SJCRH30 (cell line): ENCODE measurements at places on chromosomes 2 and 18. TPM values are rescaled to one million over a fixed set of nuclear protein-coding genes. Genes with fewer than 3 reads are reported as not detected.

GRCh38 chr2:106953779-106954178 lies 67.8 kb upstream of the ST6GAL2 start:
- no peak for DNase-seq

DNA sequence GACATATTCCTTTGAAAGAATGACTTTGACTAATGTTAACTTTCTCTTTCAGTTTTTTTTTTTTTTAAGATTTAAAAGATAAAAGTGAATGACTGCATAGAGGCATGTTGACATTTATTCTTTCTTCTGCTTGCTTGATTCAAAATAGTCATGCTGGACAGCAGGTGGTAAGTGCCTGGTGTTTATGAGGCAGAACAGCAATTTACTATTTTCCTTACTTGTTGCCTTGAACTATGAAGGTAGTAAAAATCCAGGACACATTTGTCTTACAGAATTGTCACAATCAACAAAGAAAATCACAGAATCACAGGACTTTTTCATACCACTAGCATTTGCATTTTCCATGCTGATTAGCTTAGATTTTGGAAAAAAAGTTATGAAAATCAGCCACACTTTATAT lies 388.3 kb downstream of the CTNNA2 start:
- no peak for DNase-seq

- no peak for DNase-seq
Observed at GRCh38 chr18:65610939-65611338, 139.9 kb upstream of the CDH7 start.

DNA sequence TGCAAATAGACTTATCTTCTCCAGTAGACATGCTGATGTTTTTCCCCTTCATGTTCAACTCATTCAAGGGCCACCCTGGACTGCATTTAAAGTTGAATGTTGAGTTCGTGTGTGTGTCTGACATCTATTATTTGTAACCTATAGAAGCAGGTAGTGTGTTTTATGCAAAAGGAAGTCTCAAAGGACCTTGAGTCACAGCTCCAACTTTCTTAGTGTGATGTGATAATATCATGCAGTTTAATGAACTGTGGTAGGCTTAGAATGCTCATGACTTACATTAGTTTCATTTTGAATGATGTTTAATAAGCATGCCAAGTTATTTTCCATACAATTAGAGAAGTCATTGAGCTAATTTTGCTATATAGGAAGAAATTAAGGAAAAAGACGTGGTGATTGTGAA lies 67.9 kb downstream of the CERS6 start:
- no peak for DNase-seq

DNA sequence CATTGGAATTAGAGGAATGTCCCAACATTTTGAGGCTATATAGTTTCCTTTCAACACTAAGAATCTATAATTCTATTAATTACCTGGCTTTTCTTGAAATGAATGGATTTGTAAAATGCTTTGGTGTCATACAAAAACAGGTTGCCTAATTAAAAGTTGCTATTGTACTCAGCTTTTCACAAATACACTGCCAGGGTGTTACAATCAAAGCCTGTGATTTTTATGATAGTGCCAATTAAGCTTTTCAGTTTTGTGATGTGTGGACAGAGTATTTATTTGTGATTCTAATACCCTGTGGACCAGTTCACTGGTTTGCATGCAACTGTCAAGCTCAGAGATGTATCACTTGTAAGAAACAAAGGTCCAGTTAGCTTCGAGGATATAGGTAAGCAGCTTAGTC lies 71.8 kb downstream of the NAB1 start:
- no peak for DNase-seq

- DNase-seq, result no peak
Observed at GRCh38 chr2:159076241-159076640, 107.8 kb downstream of the TANC1 start.

- DNase-seq, result no peak
Observed at GRCh38 chr2:99811544-99811943, 321.7 kb upstream of the REV1 start.

DNA sequence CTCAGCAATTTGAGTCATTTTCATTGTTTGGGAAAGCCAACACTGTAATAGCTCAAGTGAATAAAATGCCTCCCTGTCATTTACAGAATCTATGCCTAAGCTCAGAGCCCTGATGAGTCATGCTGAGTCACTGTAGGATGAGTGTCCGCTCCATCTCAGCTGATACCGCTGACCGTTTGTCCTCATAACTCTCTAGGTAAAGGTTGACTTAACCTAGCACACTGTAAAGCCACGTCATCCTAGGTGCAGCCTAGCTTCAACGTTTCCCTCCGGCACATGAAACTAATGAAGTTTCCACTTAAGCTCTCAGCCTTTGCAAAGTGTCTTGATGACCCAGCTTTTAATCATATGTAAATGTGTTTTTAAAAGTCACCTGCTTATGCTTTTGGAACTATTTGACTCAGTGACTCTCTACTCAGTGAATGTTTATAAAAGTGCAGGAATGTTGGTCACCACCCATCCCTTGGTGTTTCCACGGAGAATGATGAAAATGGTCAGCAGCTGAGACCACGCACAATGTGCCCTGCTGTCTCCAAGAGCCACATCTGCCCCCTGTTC lies 154.0 kb downstream of the PMAIP1 start:
- peak; percentile 4 for DNase-seq

- DNase-seq, result no peak
Observed at GRCh38 chr18:54035927-54036326, 188.5 kb downstream of the MBD2 start.

DNA sequence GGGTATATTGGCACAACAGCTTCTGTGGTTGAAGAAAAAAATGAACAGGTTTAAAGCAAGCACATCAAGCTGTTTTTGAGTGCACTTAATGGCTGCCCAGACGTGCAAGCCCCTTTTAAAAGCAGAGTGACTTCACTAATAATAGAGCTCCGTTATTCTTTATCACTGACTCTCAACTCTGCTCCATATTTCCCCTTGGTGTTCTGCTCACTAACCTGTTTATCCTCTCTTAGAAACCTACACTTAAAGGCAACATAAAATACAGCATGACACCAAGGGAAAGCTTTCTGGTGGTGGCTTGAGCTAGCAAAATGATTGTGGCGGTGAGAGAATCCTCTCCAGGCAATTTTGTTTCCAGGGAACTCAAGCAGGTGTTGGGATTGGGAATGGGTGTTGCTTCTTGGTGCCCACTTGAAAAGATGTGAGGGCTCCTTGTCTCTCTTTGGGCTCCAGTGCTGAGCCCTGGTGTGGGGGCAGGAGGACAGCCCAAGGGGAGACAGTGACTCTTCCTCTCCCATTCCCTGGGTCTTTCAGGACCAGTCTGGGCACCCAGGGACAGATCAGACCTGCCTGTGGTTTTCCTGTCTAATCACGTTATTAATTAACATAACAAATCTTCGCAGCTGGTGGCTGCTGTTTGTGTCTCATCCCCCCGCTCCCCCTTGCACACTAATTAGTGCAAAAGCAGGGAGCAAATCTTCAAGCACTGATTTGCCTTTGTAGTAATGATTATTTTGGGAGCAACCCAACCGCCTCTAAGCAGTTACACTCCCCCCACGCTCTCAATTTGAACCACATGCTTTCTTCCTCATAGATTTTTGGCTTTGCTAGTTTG lies 289.4 kb upstream of the CXCR4 start:
- no peak for DNase-seq

DNA sequence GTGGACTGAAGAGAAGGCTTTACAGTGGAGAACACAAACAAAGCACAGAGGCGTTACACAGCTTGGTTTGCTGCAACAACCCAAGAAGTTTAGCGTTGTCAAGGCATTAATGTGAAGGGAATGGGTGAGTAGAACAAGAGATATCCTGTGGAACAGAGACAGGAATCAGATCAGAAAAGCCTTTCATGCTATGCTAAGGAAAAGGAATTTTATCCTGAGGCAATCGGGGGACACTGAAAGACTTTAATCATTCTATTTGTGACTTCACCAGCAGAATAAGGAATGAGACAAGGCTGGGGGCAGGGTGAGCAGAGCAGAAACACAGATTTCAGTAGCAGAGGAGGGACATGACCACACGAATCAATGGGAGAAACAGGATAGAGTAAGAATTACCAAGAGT lies 600.7 kb downstream of the IRS1 start:
- no peak for DNase-seq

- DNase-seq, result peak; percentile 55
Observed at GRCh38 chr2:73063909-73064875, 7.3 kb downstream of the SFXN5 start.

DNA sequence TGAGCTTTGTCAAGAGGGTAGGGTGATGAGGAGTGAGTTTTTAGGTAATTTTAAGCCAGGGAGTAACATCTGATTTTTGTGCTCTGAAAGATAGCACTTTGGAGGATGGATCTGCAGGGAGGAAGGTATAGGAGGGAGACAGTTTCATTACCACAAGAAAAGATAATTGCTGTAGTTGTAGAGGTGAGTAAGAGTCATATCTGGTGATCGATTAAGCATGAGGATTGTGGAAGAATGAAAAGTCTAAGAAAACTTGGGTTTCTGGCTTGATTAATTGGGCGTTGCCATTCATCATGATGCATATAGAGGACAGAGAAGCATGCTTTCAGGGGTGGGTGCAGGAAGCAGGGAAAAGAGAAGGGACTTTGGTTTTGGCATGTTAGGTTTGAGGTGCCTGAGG lies 18.5 kb downstream of the KCMF1 start:
- DNase-seq, result no peak

- no peak for DNase-seq
Observed at GRCh38 chr2:105631011-105631410, 113.7 kb upstream of the NCK2 start.

GRCh38 chr2:239399921-239400595 lies 762 bp downstream of the HDAC4 start:
- DNase-seq, result peak; percentile 25

DNA sequence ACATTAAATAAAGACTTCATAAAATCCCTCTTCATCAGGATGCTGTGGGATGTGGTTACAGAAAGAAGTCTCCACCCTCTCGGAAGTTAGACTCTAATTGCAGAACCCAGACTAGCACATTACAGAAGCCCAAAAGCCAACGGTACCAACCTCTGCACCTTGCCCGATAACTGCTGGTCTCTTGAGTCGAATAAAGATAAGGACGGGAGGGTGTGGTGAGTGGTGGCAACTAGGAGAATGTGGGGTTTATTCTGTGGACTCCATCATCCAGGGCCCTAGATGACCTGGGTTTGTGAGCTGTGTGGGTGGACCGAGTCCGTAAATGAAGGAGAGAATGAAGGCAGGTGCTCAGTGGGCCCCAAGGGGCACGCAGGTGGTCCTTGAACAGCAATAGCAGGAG lies 462.8 kb upstream of the ID2 start:
- no peak for DNase-seq

DNA sequence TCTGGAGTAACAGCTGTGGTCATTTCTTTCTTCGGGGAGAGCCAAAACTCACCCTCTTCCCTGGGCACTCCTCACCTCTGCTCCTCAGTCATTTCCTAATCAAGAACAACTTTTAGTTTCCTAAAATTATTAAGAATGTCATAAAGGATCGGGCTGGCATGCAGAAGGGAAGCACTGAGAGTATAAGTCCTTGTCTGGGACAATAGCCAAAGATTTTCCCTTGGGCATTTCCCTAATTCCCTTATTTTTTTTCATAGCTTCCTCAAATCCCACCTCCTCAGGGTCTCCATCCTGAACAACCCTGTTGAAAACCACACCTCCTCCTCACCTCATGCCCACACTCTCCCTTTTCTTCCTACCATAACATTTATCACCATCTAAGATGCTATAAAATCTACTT lies 115.0 kb downstream of the MREG start:
- DNase-seq, result no peak

- DNase-seq, result peak; percentile 61
Observed at GRCh38 chr2:174840436-174840835, 76.2 kb upstream of the CHRNA1 start.

DNA sequence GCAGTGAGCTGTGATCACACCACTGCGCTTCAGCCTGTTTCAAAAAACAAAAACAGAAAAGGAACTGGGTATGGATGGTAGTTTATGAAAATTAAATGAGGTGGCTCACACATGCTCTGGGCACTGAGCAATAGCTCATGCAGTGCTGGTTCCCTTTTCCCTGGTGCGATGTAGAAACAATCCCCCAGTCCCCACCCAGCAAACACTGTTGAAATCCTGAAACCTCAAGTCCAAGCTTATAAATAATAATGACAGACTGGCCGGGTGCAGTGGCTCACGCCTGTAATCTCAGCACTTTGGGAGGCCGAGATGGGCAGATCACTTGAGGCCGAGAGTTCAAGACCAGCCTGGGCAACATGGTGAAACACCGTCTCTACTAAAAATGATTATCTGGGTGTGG lies 55.4 kb upstream of the SMAD2 start:
- DNase-seq, result no peak

DNA sequence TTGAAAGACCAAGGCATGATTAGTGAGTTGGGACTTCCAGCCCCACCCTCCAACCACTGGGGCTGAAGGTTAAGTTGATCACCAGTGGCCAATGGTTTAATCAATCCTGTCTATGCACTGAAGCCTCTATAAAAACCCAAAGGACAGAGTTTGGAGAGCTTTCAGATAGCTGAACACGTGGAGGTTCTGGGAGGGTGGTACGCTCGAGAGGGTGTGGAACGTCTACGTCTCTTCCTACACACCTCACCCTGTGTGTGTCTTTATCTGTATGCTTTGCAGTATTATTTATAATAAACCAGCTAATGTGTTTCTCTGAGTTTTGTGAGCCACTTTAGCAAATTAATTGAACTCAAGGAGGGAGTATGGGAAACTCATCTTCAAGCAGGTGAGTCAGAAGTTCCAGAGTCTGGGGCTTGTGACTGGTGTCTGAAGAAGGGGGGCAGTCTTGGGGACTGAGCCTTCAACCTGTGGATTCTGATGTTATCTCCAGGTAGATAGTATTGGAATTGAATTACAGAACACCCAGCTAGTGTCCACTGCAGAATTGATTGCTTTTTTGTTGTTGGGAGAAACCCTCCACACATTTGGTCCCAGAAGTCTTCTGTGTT lies 20.3 kb downstream of the ACTR3 start:
- no peak for DNase-seq

GRCh38 chr2:46580416-46580815 lies 101.1 kb downstream of the TMEM247 start:
- DNase-seq, result no peak

DNA sequence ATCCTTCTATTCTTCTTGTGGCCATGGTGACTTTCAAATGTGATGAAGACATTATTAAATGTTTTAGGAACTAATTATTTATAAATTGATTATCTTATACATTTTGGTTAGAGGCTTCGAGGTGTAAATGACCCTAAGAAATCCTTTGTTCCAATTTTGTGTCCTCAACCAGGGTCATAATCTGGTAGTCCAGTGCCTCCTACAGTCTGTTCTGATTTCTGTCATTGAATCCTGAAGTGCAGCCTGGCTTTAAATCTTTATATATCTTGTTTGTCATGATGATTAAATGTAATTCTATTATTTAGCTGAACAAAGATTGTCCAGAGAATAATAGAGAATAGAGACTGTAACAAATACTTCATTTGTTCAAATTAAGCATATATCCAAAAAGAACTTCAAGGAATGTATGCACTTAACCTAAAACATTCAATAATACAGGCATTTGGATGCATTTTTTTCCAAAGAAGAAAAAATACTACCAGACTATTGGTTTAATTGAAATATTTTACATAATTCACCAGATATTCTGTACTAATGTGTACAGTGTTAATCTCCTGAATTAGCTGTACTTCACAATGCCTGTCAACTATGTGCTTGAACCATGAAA lies 89.8 kb downstream of the PRPF40A start:
- DNase-seq, result no peak

The EHD3 gene
- total RNA-seq, result not detected in 2 replicates

The IFIH1 gene
- not detected in 2 replicates for total RNA-seq

The SERPINB4 gene
- not detected in 2 replicates for total RNA-seq

The RNU2-63P gene
- not detected in 2 replicates for total RNA-seq

The TFPI gene
- total RNA-seq, result 64.2 and 66.2 TPM in 2 replicates

The ADAM23 gene
- total RNA-seq, result 23.5 and 25.0 TPM in 2 replicates

The ABHD3 gene
- total RNA-seq, result 13.2 and 13.5 TPM in 2 replicates

The G6PC2 gene
- not detected in 2 replicates for total RNA-seq

The LRATD1 gene
- not detected in 2 replicates for total RNA-seq

The PTPRN gene
- total RNA-seq, result not detected in 2 replicates

The SUCLG1 gene
- 91.5 and 92.2 TPM in 2 replicates for total RNA-seq

The DSEL gene
- total RNA-seq, result 21.5 and 24.6 TPM in 2 replicates
